Bronchial smooth muscle cell (primary cell): ENCODE measurements at places on chromosomes 2 and 18. TPM values are rescaled to one million over a fixed set of nuclear protein-coding genes. Genes with fewer than 3 reads are reported as not detected.

Gene IL37
- total RNA-seq, result not detected in 2 replicates

Gene INPP5D
- total RNA-seq, result 0.86 and 1.3 TPM in 2 replicates

Gene RBM44
- total RNA-seq, result 0.16 and 0.17 TPM in 2 replicates

Gene C2orf69
- total RNA-seq, result 5.0 and 8.7 TPM in 2 replicates

Gene APCDD1
- not detected in 2 replicates for total RNA-seq

Gene SLC9A4
- total RNA-seq, result not detected in 2 replicates

Gene RAB1A
- total RNA-seq, result 65.4 and 85.0 TPM in 2 replicates

Gene EFR3B
- 0.26 and 0.47 TPM in 2 replicates for total RNA-seq

Gene SAG
- under 0.01 TPM in 1 of 2 replicates, not detected in the other for total RNA-seq

Gene MAPK4
- under 0.01 TPM in 1 of 2 replicates, not detected in the other for total RNA-seq

Gene GCG
- not detected in 2 replicates for total RNA-seq

Gene CNGA3
- total RNA-seq, result 0.16 TPM in 1 of 2 replicates, not detected in the other

Gene HOXD4
- not detected in 2 replicates for total RNA-seq

Gene TDRD15
- not detected in 2 replicates for total RNA-seq

Gene OTOS
- total RNA-seq, result not detected in 2 replicates

Gene OBSL1
- total RNA-seq, result 30.7 and 54.0 TPM in 2 replicates

Gene FARSB
- 4.7 and 6.0 TPM in 2 replicates for total RNA-seq

Gene DHRS9
- total RNA-seq, result 1.3 TPM in 1 of 2 replicates, not detected in the other

Gene IL1A
- total RNA-seq, result 0.09 and 0.32 TPM in 2 replicates

Gene MROH2A
- total RNA-seq, result under 0.01 TPM in 1 of 2 replicates, not detected in the other

Gene UBE2E3
- total RNA-seq, result 45.5 and 86.8 TPM in 2 replicates

Gene ANKRD29
- 5.9 and 9.8 TPM in 2 replicates for total RNA-seq

Gene NLRC4
- not detected in 2 replicates for total RNA-seq

Gene FOXI3
- not detected in 2 replicates for total RNA-seq

Gene NT5C1B
- total RNA-seq, result not detected in 2 replicates

Gene UGT1A4
- total RNA-seq, result under 0.01 TPM in 1 of 2 replicates, not detected in the other

Gene KIF1A
- under 0.01 TPM in 1 of 2 replicates, not detected in the other for total RNA-seq

Gene MARS2
- 1.1 and 1.2 TPM in 2 replicates for total RNA-seq

Gene MEP1B
- total RNA-seq, result not detected in 2 replicates
